ENCODE measurements at places on chromosomes 7 and 10.

DNA sequence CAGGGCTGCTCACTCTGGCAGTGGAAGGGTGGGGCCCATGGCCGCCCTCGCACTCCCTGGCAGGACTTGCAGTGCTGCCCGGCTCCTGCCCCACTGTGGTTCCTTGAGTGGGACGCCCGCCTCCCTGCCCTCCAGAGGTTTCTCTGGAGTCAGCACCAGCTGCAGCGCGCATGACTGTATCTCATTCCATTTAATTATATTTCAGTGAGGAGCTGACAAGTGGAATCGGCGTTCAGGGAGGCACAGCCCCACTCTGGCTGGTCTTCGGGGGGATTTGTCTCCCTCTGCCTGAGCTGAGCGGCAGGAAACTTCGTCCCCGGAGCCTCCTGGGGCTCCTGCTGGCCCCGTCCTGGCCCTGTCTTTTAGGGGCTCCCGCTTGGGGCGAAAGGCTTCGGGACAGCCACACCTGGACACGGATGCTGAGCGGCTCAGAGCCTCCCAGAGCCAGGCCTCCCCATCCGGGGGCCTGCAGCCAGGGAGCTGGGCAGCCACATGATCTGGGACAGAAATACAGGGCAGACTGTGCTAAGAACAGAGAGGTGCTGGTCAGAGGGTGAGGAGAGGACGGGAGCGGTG is 75.3 kb upstream of the NKX6-2 start:
- no peak for DNase-seq

DNA sequence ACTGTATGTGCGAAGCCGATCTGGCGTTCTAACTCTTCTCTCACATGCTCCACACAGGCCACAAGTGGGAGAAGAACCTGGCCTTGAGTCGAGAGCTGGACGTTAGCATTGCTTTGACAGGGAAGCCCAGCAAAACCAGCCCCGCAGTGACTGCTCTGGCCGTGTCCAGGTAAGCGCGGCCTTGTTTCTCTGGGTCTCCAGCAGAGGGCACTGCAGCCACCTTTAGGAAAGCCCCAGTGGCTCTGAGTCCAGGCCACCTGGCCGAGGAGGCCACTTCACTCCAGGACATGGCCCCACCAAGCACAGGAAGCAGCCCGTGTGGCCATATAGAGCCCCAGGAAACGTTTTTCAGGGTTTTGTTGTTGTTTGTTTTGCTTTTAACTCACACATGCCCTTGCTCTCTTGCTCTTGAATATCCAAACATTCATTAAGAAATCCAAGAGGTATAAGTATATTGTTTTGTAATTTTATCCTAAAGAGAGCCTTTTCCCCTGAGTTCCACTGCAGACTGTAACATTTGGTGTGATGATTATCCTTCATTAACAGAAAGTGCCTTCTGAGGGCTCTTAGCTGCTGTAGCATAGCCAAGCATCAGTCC is 41.8 kb upstream of the LRRC18 start:
- DNase-seq, result no peak

GRCh38 chr10:70940834-70941568 is 52.6 kb upstream of the PCBD1 start:
- DNase-seq, result no peak

GRCh38 chr7:127287133-127287532 is 34.4 kb upstream of the GRM8 start:
- DNase-seq, result no peak

- no peak for DNase-seq
Measured at GRCh38 chr10:84012831-84013458, 126.4 kb upstream of the GHITM start.

DNA sequence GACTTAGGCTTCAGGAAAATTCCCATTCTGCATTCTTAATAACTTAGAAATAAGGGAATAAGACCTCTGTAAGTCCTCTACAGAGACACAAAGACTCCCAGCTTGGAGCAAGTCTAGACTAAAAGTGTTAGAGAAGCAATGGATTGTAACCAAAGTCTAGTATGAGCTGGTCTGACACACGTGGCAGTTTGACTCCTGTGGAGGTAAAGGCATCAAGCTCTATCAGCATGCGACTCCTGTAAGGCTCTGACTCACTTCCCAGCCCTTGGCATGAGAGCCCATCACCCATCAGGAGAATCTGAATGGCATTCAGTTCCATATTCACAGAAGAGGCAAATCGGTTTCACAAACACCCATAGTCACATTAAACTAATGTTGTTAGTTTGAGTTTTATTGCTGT is 4.4 kb upstream of the VSTM4 start:
- DNase-seq, result no peak

GRCh38 chr7:57177856-57178767 is 45.9 kb upstream of the ZNF479 start:
- no peak for DNase-seq

GRCh38 chr10:6024334-6024682 is 37.9 kb downstream of the IL2RA start:
- DNase-seq, result no peak

- no peak for DNase-seq
Measured at GRCh38 chr10:103204353-103205255, 11.5 kb upstream of the NT5C2 start.

DNA sequence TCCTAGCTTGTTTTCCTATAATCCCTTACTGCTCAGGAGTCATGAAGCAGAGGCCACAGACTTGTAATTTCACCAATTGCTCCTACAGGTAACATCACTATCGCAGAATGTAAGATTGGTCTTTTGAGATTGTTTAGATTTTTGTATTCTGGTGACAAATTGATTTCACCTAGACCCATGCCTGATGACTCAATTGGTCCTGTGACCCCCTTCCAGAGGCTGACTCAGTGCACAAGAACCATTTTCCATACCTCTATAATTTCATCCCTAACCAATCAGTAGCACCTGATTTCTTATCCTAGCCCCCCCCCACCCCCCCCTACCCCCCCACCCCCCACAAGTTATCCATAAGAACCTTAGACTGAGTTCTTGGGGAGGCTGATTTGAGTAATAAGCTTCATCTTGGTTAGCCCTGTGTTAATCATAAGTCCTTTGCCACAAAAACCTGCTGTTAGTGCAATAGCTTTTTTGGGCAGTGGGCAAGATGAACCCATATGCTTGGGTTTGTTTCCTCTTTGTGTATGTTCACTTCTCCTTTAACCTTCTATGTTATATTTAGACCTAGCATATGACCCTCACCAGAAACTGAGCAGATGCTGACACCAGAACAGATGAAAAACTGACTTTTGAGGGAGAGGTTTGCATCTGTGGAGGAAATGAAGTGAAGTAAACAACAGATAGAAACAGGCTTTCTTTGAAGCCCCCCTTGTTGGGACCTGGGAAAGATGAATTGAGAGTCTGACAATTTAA is 187.1 kb downstream of the KIF20B start:
- DNase-seq, result no peak

GRCh38 chr10:57621466-57621865 is 646.2 kb downstream of the IPMK start:
- no peak for DNase-seq

GRCh38 chr10:119658274-119658673 is 7.1 kb downstream of the BAG3 start:
- DNase-seq, result no peak

GRCh38 chr10:75538144-75538543 is 106.7 kb downstream of the LRMDA start:
- no peak for DNase-seq

GRCh38 chr10:71218046-71218650 is 5.8 kb downstream of the UNC5B start:
- no peak for DNase-seq

GRCh38 chr10:61842755-61843497 is 58.6 kb upstream of the ARID5B start:
- no peak for DNase-seq

GRCh38 chr7:72403458-72404076 is 8.6 kb downstream of the CALN1 start:
- DNase-seq, result no peak

- no peak for DNase-seq
Measured at GRCh38 chr7:36317276-36317675, 72.4 kb upstream of the ANLN start.

- no peak for DNase-seq
Measured at GRCh38 chr10:51100221-51100620, 25.9 kb downstream of the PRKG1 start.

DNA sequence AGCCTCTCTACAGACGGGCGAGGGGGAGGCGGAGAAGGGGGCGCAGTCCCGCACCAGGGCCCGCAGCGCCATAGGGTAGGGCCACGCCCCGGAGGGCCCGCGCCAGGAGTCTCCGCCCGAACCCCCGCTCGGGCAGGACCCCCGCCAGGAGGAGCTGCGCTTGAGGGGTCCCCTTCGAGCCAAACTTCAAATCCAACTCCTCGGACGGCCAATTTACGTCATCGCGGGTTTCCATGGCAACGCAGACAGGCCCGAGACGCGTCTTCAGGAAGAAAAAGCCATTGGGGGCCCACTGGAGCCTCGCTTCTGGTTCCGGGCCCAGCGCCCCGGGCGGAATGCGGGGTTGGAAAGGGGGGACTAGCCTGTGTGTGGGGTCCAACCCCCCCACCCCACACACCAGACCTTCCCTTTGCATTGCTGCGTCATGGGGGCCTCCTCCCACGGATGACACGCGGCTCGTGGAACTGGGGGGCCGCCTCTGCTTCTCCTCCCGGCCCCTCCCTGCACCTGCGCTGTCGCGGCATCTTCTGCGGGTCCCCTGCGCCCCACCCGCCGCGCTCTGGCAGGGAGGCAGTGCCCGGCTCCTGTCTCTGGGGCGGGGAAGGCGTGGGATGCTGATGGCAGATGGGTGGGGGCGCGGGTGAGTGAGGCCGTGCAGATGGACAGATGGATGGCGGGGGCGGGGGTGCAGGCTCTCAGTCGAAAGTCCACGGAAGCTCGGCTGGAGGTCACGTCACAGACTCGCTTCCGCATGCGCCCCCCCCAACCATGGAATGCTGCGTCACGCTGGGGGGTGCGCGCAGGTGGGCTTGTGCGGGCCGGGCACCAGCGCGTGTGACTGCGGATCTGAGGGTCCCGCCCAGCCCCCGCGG is 1.2 kb downstream of the CALY start:
- DNase-seq, result peak; percentile 56

GRCh38 chr7:123210986-123211385 is 11.2 kb upstream of the SLC13A1 start:
- no peak for DNase-seq

- DNase-seq, result no peak
Measured at GRCh38 chr7:366161-366803, 76.3 kb downstream of the FOXL3 start.

DNA sequence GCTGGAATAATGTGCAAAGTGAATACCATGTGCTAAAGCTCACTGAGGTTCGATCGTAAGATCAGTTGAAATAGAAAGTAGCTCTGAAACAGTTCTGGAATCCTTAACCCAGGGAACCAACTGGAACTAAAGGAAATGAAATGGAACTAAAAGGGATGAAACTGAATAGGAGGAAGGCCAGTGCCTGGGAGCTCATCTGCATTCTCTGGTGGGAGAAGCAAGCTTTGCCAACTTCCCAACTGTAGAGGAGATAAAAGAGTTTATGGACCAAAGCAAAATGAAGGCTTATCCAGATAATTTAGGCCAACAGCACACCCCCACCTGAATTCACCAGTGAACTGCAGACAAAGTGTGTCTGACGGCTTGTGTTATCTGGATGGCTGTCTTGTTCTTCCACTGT is 188.6 kb upstream of the HABP2 start:
- no peak for DNase-seq

GRCh38 chr10:43377424-43377883 is 6.0 kb downstream of the FXYD4 start:
- no peak for DNase-seq

DNA sequence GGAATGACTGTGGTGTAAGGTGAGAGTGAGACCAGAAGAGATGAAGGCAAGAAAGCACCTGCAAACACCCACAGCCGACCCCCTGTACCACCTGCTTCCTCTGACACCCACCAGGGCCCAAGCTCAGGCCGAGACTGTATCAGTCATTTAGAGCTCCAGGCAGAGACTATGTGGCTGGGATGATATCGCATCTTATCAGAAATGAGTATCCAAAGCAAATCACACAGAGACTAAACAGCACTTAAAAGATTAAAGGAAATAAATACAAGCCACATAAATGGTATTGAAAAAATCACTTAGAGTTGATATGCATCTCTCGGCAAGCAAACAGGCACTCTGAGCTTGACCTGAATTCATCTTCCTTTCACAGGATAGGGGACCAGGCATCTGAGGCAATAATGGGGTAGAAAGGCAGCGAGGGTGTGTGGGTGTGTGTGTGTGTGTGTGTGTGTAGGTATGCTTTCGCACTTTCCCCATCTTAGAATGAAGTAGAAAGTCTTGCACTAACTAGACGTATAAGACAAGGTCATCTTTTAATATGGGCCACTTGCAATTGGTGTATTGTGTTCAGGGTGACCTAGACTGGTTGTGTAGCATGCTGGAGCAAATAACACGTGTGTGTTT is 665.9 kb downstream of the KCNMA1 start:
- DNase-seq, result no peak

DNA sequence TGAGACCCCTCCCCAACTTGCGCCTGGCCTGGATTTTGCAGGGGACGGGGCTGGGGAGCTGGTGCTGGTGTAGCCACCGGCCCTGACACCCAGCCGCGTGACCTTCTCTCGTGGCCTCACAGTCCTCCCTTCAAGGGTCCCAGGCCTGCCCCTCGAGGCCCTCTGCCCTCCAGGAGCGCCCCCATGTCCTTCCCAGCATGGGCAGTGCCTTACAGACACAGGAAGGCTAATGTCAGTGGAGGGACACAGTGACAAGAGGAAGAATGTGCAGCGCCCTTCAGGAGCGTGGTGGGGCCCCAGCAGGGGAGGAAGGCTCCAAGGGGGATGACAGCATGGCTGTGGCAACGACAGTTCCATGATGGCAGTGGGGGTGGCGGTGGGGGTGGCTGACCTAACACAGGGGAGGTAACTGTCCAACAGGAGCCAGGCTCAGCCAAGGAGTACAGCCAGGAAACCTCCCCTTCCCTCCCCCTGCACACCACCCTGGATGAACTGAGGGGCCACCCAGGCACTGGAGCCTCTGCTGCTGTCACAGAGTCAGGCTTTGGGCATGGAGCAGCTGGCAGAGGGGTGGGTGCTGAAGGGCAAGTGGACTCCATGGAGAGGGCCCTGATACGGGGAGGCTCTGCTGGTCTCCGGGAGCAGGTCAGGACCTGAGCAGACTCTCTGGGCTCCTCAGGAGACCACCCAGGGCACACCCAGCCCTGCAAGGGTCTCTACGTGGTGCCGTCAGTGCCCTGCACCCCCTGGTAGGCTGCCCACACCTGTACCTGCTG is 76.0 kb upstream of the RET start:
- DNase-seq, result no peak

GRCh38 chr10:8418631-8419030 is 364.1 kb downstream of the GATA3 start:
- DNase-seq, result no peak

- DNase-seq, result peak; percentile 31
Measured at GRCh38 chr10:72248468-72249151, 25.1 kb upstream of the DDIT4 start.

- DNase-seq, result no peak
Measured at GRCh38 chr10:73756183-73756582, 12.0 kb downstream of the SEC24C start.

Measured in stimulated activated CD4-positive, alpha-beta T cell treated with anti-CD3 and anti-CD28 coated beads, Interleukin-15, amount 100 ng/mL, for 1 hour (primary cell).